KG1 (cell line): ENCODE measurements at places on chromosomes 7 and 10.

GRCh38 chr7:76133164-76133775 is 68.4 kb upstream of the SRRM3 start:
- no peak for DNase-seq

DNA sequence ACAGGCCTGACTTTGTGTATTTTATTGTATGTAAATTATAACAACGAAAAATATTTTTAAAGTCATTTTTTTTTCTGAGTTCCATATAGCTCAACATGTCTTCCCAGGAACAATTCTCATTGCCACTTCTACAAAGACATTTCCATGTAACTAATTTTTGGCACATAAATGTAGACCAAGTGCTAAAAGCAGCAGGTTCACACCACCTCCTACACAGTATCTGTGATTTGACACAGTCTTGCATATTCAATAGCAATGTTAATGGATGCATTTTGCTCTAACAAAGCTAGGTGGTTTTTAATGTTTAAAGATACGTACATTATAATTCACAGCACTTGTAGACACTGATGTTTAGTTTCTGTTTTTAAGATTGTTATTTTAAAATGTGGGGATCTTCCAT is 346.5 kb downstream of the GPAM start:
- no peak for DNase-seq

- peak; percentile 85 for DNase-seq
Observed at GRCh38 chr7:158824028-158824427, 5.3 kb downstream of the ESYT2 start.

DNA sequence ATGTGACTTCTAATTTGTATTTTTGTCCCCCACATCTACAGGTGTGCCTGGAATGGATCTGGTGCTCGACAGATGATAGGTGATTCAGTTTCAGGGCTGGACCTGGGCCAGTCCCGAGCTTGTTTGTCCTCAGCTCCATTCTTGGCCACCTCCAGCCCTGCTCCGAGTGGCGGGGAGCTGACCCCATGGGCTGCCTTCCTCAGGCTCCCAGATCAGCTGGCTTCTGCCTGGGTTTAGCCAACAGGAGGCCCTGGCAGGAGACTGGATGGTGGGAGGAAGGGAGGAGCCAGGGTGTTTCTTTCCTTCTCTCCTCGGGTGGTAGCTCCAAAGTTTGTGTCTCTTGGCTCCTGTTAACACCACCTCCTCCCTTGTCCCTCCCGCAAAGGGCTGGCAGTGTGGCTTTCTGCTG is 75.2 kb downstream of the CDH23 start:
- DNase-seq, result no peak

- DNase-seq, result no peak
Observed at GRCh38 chr10:24246365-24246764, 37.4 kb downstream of the KIAA1217 start.

GRCh38 chr7:33038639-33039038 is 23.9 kb downstream of the NT5C3A start:
- no peak for DNase-seq

- DNase-seq, result no peak
Observed at GRCh38 chr10:113475381-113475807, 77.5 kb upstream of the HABP2 start.
